ENCODE measurements at places on chromosomes 6 and 20. TPM values are rescaled to one million over a fixed set of nuclear protein-coding genes. Genes with fewer than 3 reads are reported as not detected.
A peak's percentile ranks its signal among the peaks of the same experiment; 100 is the strongest.

DNA sequence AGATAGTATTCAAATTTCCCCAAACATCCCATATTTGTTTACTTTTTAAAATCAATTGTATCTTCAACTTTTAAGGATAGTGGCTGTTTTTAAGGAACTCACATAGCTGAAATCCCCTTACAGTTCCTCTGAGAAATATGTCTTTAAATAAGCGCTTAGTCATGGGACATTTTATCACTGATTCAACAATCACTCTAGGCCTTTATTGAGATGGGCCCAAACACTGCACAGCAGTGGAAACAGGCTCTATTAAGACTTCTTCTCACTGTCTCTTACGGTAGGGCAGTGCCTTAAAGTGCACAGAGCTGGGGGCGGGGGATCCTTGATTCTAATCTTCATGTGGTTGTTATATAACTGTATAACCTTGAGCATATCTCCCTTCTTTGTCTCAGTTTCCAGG lies 59.8 kb upstream of the RREB1 start:
- H3K4me1 ChIP-seq = peaks cover 36% of the 10 kb centered on the region
- H3K27ac ChIP-seq = no peak overlapping the region
- DNase-seq = no peak
- H3K4me3 ChIP-seq = no peak overlapping the region
- no peaks in the 10 kb centered on the region for H3K36me3 ChIP-seq
- no peaks in the 10 kb centered on the region for H3K27me3 ChIP-seq

GRCh38 chr20:46740214-46740609 lies 30.8 kb downstream of the SLC2A10 start:
- H3K27me3 ChIP-seq = peaks cover 34% of the 10 kb centered on the region
- DNase-seq = no peak
- H3K36me3 ChIP-seq = no peaks in the 10 kb centered on the region
- H3K4me3 ChIP-seq = no peak overlapping the region
- H3K27ac ChIP-seq = no peak overlapping the region
- H3K4me1 ChIP-seq = no peaks in the 10 kb centered on the region

GRCh38 chr20:59994697-59995122 lies 36.5 kb downstream of the CDH26 start:
- no peaks in the 10 kb centered on the region for H3K27me3 ChIP-seq
- H3K27ac ChIP-seq = peak overlapping the region; percentile 46
- H3K4me3 ChIP-seq = no peak overlapping the region
- H3K4me1 ChIP-seq = no peaks in the 10 kb centered on the region

- H3K4me1 ChIP-seq = peaks cover 48% of the 10 kb centered on the region
- H3K27ac ChIP-seq = peak overlapping the region; percentile 88
- H3K4me3 ChIP-seq = peak overlapping the region; percentile 88
- peaks cover 7% of the 10 kb centered on the region for H3K36me3 ChIP-seq
- H3K27me3 ChIP-seq = no peaks in the 10 kb centered on the region
Observed at GRCh38 chr20:62142252-62143080, 728 bp downstream of the PSMA7 start.

DNA sequence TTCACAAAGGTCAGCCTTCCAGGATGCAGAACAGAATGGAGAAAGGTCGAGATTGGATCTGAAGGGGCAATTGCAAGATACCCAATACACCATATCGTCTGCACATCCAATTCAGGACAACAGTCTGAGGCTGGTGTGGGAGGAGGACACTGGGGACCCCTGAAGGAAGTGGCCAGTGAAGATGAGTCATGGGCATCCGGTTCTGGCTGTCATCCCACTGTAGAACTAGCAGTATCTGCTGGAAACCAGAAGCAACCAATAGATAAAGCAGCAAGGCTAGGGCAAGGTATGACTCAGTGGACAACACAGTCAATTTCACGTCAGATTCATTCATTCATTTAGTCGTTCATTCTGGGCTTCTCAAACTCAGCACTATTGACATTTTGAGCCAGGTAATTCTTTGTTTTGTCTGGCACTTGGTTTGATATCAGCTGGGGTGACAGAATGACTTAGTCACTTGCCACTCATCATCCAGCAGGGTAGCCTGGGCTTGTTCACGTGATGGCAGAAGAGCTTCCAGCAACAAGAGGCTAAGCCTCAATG lies 30.3 kb upstream of the SHLD1 start:
- DNase-seq = no peak
- H3K27ac ChIP-seq = no peak overlapping the region
- peaks cover 6% of the 10 kb centered on the region for H3K4me1 ChIP-seq
- no peak overlapping the region for H3K4me3 ChIP-seq

DNA sequence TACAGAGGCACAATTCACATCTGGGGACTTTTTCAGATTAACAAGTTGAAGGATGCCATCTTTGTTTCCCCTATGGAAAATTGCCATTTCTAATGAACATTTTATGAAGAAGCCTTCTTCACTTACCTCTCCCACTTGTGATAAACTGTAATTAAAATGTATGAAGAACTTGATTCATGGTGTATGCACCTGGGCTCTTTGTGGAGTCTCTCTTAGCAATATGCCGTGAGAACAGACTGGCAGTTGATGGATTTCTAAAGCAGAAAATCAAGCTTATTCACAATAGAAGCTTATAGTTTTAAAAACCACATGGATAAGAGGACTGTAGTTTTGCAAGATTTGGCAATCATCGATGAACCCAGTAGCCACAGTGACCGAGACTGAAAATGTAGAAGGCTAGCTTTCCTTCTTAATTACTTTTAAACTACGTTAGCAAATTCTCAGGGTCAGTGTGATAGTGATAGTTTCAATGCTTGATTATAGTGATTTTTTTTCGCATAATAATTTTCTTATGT lies 270.6 kb downstream of the PRL start:
- no peaks in the 10 kb centered on the region for H3K36me3 ChIP-seq
- peaks cover 24% of the 10 kb centered on the region for H3K4me1 ChIP-seq
- no peaks in the 10 kb centered on the region for H3K27me3 ChIP-seq

GRCh38 chr6:34557228-34557627 lies 1.1 kb upstream of the SPDEF start:
- no peak overlapping the region for H3K4me3 ChIP-seq
- no peaks in the 10 kb centered on the region for H3K36me3 ChIP-seq
- H3K4me1 ChIP-seq = no peaks in the 10 kb centered on the region
- no peak for DNase-seq
- H3K27me3 ChIP-seq = no peaks in the 10 kb centered on the region

GRCh38 chr6:40492187-40492586 lies 95.0 kb downstream of the LRFN2 start:
- no peak overlapping the region for H3K27ac ChIP-seq
- no peaks in the 10 kb centered on the region for H3K4me1 ChIP-seq
- peaks cover 18% of the 10 kb centered on the region for H3K27me3 ChIP-seq
- no peak for DNase-seq

- H3K4me3 ChIP-seq = no peak overlapping the region
- no peaks in the 10 kb centered on the region for H3K36me3 ChIP-seq
- no peaks in the 10 kb centered on the region for H3K27me3 ChIP-seq
- H3K4me1 ChIP-seq = peaks cover 57% of the 10 kb centered on the region
Observed at GRCh38 chr6:15287670-15288375, 42.0 kb downstream of the JARID2 start.

DNA sequence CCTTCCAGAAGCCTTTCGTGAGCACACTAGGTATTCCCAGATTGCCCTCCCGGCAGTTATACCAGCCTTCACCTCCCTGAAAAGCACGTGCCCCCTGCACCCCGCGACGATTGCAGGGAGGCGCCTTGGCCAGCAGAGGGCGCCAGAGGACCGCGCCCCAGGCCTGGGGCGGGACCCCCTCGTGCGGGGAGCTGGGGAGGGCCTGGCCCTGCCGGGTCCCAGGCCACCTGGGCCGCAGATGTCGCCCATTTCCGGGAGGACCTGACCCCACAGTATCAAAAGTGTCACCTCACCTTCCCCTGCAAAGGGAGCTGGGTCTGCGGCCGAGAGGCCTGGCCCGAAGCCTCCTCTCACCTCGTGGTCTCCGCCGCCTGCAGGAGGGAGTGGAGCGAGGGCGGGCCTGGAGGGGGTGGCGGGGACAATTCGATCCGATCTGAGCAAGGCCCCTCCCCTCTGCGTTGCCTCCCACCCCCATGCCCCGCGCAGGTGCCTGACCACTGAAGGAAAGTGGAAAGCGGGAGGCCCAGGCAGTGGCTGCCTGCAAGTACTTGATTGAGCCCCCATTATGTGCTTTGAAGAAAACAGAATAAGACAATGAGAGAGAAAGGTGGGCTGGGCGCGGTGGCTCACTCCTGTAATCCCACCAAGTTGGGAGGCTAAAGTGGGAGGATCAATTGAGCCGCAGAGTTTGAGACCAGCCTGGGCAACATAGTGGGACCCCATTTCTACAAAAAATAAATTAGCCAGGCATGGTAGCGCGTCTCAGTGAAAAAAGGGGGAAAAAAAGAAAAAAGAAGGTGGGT lies 3.5 kb upstream of the SNAI1 start:
- H3K4me1 ChIP-seq = peaks cover 7% of the 10 kb centered on the region
- no peak overlapping the region for H3K27ac ChIP-seq
- no peak overlapping the region for H3K4me3 ChIP-seq
- H3K36me3 ChIP-seq = no peaks in the 10 kb centered on the region
- DNase-seq = peak; percentile 90
- no peaks in the 10 kb centered on the region for H3K27me3 ChIP-seq

- H3K4me3 ChIP-seq = no peak overlapping the region
- no peaks in the 10 kb centered on the region for H3K36me3 ChIP-seq
- H3K27ac ChIP-seq = no peak overlapping the region
- H3K4me1 ChIP-seq = no peaks in the 10 kb centered on the region
- no peak for DNase-seq
Observed at GRCh38 chr6:148175550-148176188, 167.0 kb upstream of the SASH1 start.

DNA sequence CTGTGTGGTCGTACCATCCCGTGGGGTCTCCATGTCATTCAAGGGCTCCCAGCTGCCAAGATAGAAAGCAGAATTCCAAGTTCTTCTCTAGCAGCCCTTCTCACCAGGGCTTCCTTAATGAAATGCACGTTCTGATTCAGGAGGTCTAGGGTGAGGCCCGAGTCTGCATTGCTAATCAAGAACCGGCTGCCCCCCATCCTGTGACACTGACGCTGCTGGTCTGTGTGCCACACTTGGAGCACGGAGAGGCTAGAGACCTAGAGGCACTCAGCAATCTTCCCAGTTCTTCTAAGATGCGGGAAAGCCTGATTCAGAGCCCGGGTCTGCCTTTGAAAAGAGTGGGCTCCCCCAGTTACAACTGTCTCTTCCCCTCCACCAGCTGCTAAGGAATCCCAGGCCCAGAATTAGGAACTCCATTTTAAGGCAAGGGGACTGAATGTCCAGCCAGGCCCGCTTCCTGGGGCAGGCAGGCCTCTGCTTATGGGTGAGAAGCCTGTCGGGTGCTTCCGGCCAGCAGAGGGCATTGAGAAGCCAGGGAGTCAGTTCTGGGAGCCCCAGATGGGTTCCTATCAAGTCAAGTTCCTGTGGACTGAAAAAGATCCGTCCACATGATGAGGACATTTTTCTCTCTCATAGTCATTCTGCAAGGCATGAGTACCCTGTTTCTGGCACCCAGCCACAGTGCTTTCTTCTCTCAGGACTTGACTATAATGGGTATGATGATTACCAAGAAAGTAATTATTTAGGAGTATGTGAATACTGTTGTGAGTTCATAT lies 69.8 kb upstream of the RIN2 start:
- H3K27me3 ChIP-seq = no peaks in the 10 kb centered on the region
- no peak overlapping the region for H3K27ac ChIP-seq
- no peak for DNase-seq
- H3K36me3 ChIP-seq = no peaks in the 10 kb centered on the region
- no peak overlapping the region for H3K4me3 ChIP-seq
- H3K4me1 ChIP-seq = peaks cover 7% of the 10 kb centered on the region

GRCh38 chr6:40671001-40671693 lies 84.0 kb upstream of the LRFN2 start:
- H3K27ac ChIP-seq = no peak overlapping the region
- H3K4me1 ChIP-seq = no peaks in the 10 kb centered on the region
- H3K27me3 ChIP-seq = no peaks in the 10 kb centered on the region

- H3K36me3 ChIP-seq = no peaks in the 10 kb centered on the region
- H3K4me1 ChIP-seq = peaks cover 6% of the 10 kb centered on the region
- H3K4me3 ChIP-seq = no peak overlapping the region
- peak; percentile 75 for DNase-seq
- no peaks in the 10 kb centered on the region for H3K27me3 ChIP-seq
Observed at GRCh38 chr20:25017257-25017803, 24.8 kb upstream of the APMAP start.

DNA sequence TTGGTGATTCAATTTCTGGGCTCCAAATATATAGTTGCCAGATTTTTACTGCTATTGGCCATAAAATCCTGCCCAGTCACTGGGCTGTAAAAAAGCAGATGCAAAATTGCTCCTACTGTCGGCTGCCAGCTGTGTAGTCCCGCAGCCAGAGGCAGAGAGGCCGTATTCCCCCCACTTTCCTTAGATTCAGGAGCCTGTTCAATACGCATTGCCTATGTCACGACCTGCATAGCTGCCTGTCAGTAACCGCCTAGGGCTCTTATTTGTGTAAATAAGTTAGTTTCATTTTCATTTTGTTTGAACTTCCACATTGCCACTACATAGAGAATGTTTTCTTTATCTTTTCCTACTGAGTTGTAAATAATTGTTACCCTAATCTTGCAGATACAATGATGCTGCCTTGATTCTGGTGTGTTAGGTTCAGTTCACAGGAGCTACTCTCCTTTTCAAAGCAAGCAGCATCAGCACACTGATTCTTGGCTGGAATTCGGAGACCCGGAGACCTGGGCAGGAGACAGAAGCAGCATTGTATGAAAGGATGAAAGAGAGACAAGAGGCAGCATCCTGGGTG lies 46.0 kb upstream of the UST start:
- no peak for DNase-seq
- no peak overlapping the region for H3K4me3 ChIP-seq
- H3K27me3 ChIP-seq = no peaks in the 10 kb centered on the region
- H3K36me3 ChIP-seq = no peaks in the 10 kb centered on the region

DNA sequence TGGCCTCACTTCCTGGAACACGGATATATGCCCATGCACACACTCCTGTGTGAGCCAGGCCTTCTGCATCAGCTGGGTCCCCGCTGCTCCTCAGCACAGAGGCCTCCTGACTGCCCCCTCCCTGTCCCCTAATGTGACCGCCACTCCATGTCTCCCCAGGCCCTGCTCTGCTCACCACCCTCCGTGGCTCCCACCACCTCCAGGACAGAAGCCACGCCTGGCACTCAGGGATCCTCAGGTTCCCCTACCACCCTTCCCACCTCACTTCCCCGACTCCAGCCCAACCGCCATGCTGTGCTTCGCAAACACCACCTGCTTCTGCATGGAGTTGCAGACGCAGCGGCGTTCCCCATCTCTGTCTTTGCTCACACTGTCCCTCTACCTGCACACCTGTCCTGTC lies 4.3 kb upstream of the SRC start:
- peaks cover 24% of the 10 kb centered on the region for H3K27me3 ChIP-seq
- H3K4me1 ChIP-seq = peaks cover 6% of the 10 kb centered on the region
- no peak overlapping the region for H3K4me3 ChIP-seq
- no peak for DNase-seq
- no peaks in the 10 kb centered on the region for H3K36me3 ChIP-seq

GRCh38 chr20:60090631-60091030 lies 132.4 kb downstream of the CDH26 start:
- no peaks in the 10 kb centered on the region for H3K4me1 ChIP-seq
- H3K4me3 ChIP-seq = no peak overlapping the region
- DNase-seq = no peak
- no peaks in the 10 kb centered on the region for H3K36me3 ChIP-seq
- H3K27me3 ChIP-seq = peaks cover 34% of the 10 kb centered on the region

Gene C6orf118
- total RNA-seq = not detected

Gene FERMT1
- 5.3 TPM for total RNA-seq

Gene RAMACL
- total RNA-seq = 6.0 TPM

Gene PEX3
- 15.6 TPM for total RNA-seq

Gene E2F1
- 14.2 TPM for total RNA-seq

Gene CCM2L
- total RNA-seq = 6.8 TPM
